ENCODE measurements at places on chromosomes 13 and 19.

DNA sequence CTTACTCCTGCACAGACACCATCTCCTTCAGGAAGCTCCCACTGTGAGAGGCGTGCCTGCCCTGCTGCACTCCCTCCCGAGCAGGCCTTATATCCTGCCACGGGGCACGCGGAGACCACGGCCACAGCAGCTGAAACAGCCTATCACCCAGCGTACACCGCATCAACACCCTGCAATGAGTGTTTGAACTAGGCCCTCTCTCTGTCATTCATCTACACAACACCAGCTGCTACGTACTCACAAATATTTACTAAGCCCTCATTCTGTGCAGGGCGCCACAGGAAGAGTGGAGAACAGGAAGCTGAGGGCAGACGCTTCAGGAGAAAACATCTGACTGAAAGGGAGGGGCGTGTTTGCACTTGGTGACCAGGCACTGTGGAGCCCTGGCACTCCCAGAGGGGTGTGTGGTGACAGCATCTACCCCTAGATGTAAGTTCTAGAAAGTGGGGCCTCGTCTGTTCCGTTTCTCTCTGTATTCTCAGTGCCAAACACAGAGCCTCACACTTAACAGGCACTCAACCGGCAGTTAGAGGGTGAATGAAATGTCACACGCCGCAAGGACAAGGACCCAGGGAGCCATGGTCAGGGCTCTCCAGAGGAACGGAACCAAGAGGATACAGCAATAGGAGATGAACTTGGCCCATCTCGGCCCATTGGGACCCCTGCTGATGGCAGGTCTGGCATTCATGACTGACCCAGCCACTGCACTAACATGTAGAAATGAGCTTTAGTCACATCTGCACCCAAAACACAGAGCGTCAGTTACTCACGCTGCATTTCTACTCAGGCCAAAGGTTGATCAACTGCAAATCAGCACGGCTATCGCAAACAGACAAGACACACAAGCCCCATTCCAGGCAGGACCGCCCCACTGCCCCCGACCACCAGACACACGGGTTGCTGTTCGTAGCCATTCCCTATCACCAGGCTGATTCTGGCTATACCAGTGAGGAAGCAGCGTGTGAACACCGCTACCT is 15.7 kb downstream of the RANBP3 start:
- peak; percentile 75 for DNase-seq

- DNase-seq: peak; percentile 90
These were observed at the start of the genes IER2 and STX10 for GRCh38 chr19:13150187-13150930. Gene IER2 (plus strand): TSS chr19:13150411. CDS start chr19:13153187, 2,776 bp downstream. Gene STX10 (minus strand): TSS chr19:13150375. CDS start chr19:13150173, 202 bp downstream.

DNA sequence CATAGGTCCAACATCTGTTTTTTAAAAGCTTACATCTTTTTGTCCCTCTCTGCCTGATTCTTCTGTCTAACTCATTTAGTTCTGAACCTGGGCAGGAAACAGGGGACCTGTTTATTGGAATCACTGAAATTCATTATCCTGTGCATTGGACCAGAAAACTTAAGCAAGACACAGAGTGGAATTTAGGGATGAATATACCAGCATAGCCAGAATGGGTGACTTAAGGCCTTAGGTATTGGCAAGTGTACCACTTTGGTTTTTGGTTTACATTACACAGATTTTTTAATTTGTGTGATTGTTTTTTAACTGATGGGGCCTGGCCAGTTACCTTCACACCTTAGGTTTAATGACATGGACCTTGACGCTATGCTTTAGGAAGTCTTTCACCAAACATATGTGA is 232.5 kb downstream of the GPC5 start:
- DNase-seq: no peak

GRCh38 chr13:77583581-77583980 is 48.1 kb downstream of the SCEL start:
- DNase-seq: no peak

DNA sequence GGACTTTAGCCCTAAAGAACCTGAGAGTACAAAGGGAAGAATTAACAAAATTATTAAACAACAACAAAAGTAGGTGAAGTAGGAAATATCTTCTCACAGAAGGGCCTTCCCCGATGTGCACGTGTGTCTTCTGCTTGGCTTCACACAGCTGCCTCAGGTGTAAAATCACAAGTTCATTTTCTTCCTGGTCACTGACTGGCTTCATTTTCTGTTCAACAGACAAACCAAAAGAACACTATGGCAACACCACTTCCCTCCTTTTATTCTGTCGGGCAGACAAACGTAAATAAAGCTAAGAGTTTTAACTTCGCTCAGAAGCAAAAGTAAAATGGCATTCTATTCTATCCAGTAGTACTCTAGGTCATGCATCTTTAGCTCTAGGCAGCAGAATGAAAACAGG is 140.9 kb downstream of the TBC1D4 start:
- no peak for DNase-seq

DNA sequence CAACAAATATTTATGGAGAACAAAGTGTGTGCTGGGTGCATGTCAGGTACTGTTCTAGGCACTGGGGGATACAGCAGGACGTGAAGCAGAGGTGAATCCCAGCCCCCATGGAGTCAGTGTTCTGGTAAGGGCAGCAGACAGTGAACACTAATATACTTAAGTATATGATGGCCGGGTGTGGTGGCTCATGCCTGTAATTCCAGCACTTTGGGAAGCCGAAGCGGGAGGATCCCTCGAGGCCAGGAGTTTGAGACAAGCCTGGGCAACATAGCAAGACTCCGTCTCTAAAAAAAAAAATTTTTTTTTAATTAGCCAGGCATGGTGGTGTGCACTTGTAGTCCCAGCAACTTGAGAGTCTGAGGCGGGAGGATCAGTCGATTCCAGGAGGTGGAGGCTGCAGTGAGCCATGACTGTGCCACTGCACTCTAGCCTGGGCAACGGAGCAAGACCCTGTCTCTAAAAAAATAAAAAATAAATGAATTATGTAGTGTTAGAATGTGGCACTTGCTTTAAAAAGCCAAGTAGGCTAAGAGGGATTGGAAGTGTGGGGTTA is 22.6 kb downstream of the CHST8 start:
- no peak for DNase-seq

GRCh38 chr13:112790735-112791641 is 101.2 kb downstream of the ATP11A start:
- DNase-seq: no peak

DNA sequence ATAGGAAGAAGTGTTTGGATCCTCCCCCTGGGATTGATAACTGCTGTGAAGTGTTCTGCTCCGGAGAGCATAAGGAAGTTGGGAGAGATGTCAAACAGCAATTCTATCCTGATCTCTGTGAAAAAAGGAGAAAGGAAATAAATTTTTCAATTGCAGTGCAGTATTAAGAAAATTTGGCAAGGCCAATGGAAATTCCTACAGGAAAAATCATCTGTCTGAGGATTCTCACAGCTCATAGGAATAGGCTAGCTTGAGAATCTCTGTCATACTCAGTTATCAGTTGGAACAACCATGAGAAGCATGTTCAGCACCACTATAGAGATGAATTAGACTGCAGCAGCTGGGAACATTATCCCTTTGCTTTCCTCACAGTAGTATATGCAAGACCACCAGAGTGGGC is 1238.9 kb upstream of the MIR17HG start:
- no peak for DNase-seq

GRCh38 chr19:47464675-47465419 is 6.8 kb downstream of the SLC8A2 start:
- no peak for DNase-seq

DNA sequence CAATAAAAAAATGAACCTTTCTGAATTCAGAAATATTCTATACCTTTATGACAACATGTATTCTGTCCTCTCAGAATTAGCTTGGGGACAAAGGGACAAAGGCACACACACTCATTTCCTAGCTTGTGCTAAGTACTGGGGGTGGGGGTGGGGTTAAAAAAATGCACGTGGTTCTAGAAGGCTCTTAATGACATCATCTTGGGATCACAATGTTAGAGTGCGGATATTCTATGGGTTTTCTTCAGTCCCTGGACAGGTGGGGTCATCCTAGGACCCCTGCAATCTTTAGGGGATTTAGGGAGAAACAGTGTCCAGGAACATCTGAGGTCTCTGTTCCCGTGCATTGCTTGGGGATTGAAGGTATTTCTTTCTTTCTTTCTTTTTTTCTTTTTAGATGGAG is 21.8 kb downstream of the GATAD2A start:
- DNase-seq: no peak

GRCh38 chr13:35499196-35499662 is 22.7 kb upstream of the MAB21L1 start:
- no peak for DNase-seq

DNA sequence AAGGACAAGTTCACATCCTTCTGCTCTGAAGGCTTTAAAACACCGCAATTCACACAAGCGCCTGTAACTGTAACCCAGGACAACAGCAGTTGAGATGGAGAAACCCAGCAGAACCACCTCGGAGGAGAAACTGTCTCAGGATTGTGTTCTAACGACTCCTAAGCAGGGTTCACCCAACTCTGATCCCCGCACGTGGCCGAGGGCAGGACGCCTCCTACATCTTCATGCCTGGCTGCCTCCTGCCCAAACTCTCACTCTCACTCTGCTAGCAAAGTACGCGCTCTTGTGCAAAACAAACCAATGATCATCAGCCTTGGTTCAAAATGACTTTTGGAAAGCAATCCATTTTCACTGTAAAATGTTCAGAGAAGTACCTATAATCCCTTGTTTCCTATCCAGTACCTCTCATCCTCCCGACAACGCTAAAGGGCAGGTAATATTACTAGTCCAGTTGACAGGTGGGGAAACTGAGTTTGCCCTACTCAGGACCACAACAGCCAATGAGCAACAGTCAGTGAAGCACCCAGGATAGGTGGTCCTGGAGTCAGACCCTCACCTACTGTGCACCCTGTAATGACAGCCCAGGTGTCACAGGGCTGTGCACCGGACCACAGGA is 25.6 kb downstream of the EPS15L1 start:
- no peak for DNase-seq

DNA sequence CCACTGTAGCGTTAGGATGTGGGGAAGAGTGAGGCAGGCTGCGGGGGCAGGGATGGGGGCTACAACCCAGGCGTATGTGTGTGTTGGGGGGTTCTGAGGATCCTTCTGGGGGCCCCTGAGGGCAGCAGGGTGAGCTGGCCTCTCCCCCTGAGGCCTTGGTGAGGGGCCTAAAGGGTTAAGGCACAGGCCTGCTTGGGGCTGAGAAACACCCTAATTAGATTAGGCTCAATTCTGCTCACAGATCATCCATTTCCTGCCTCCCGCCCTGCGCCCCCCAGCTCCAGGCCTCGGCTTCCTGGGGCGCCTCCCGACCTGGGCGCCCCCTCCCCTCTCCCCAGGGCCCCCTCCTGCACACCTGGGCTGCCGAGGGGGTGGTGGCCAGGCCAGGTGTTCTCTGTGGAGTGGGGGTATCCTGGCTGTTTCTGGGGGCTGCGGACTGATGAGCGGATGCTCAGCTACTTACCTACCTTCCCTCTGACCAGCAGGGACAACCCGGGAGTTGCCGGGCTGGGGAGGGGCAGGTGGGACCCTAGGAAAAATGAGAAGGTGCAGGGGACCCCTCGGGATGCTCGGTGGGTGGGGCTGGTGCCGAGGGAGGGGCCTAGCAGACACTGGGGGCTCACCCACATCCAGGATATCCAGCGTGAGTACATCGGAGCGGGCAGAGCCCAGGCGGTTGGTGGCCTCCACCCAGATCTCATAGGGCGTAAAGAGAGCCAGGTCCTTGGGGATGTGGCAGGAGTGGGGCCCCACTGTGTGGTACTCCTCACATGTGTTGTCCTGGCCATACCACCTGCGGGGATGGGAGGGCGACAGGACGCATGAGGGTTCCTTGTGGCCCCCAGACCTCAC is 8.6 kb downstream of the CRLF1 start:
- no peak for DNase-seq

DNA sequence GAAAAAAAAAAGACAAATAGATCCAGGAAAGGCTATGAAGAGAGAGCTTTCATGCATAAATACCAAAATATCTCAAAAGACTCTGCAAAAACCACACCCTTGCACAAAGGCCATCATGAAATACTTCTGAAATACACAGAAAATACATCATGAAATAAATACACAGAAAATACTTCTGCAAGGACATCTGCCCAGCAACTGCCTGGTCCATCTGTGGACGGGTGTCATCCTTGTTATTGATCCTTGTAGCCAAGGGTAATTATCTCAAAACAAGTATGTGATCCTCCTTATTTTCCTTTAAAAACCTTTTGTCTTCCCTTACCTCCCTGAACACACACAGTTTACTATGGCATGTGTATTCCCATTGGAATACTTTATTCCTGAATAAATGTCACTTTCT is 6.9 kb downstream of the USPL1 start:
- no peak for DNase-seq

DNA sequence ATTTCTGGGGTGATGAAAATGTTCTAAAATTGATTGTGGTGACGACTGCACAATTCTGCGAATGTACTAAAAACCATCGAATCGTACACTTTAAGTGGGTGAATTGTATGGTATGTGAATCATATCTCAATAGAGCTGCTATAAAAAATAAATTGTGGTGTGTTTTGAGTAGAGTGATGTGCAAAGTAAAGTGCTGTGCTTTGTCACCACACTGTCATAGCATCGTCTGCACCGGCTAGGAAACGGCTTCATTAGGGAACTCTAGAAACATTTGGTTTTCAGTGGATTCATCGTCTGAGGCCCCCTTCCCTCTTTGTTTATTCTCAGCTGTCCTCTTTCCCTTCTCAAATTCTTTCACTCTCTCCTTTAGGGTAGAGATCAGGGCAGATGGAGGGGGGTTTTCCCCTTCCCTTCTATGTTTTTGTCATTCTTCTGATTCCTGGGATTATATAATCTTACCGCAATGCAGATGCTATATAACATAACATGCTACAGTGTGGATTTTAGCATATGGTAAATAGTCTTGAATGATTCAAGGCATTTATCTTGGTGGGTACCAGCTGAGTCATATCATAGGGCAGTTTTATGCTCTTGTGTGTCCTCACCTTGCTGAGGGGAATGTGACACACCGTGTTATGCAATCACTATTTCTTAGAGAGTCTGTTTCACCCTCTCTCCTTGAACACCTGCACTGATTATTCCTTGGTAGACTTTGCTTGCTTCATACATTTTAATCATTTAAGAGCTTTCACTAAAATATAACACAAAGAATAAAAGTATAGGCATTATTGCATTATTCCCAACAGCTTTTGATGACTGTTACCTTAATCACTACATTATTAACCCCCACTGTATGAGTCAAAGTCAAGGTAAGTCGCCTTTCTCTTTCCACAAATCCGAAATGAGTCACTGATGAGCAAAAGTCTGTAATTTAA is 239.4 kb downstream of the DCLK1 start:
- no peak for DNase-seq

GRCh38 chr13:94710881-94711560 is 1.3 kb downstream of the SOX21 start:
- no peak for DNase-seq

- DNase-seq: no peak
These were observed 3.9 kb upstream of the KLK15 start for GRCh38 chr19:50837300-50837699.

- DNase-seq: no peak
These were observed 149.0 kb downstream of the HS6ST3 start for GRCh38 chr13:96238861-96239260.

DNA sequence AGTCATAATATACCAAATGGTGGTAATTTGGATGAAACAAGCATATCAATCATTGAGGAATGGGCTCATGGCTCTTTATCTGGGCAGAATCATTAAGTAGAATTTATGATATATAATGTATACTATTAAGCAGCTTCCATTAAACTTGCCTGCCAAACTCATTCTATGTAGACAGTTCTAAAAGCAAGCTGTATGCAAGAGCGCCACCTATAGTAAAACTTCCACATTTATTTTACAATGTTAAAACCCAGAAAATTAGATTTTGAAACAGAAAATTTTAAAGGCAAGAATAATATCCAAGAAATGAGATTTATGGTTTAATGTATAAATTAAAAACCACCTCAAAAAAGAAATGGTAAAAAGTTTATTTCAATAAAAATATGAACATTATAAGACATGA is 161.5 kb downstream of the MZT1 start:
- no peak for DNase-seq
